ENCODE measurements at places on chromosomes 5 and 9. TPM values are rescaled to one million over a fixed set of nuclear protein-coding genes. Genes with fewer than 3 reads are reported as not detected.
A peak's percentile ranks its signal among the peaks of the same experiment; 100 is the strongest.

GRCh38 chr5:32852535-32852934 is 141.4 kb downstream of the NPR3 start:
- no peak for ATAC-seq

DNA sequence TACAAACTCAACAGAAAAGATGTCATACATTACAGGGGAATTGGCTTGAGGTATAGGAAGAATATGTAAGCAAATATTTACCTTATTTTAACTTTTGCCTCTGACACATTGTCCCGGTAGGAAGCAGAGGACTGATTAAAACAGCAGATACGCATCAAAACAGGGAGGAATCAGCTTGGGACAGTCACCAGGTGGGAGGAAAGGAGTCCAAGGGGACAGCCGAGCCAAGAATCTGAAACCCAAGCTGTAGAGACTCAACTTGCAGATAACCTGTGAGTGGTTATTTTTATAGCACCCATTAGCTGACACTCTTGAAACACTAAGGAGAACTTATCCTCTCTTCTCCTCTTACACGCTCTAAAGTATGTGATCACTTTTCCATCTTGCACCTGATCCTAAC is 22.3 kb downstream of the PDZD2 start:
- no peak for ATAC-seq

GRCh38 chr9:120436983-120437475 is 142.9 kb downstream of the CDK5RAP2 start:
- ATAC-seq: peak; percentile 16

- ATAC-seq: no peak
These were observed 8.0 kb upstream of the CCIN start for GRCh38 chr9:36161187-36161586.

- no peak for ATAC-seq
These were observed 13.5 kb upstream of the GPR150 start for GRCh38 chr5:95606419-95606818.

GRCh38 chr5:65066387-65067146 is 297.8 kb downstream of the CWC27 start:
- no peak for ATAC-seq

GRCh38 chr5:102153003-102153759 is 142.9 kb downstream of the SLCO4C1 start:
- no peak for ATAC-seq

GRCh38 chr9:76203373-76203772 is 190.9 kb downstream of the RFK start:
- ATAC-seq: no peak

- no peak for ATAC-seq
These were observed 48.1 kb upstream of the COL5A1 start for GRCh38 chr9:134593286-134594077.

DNA sequence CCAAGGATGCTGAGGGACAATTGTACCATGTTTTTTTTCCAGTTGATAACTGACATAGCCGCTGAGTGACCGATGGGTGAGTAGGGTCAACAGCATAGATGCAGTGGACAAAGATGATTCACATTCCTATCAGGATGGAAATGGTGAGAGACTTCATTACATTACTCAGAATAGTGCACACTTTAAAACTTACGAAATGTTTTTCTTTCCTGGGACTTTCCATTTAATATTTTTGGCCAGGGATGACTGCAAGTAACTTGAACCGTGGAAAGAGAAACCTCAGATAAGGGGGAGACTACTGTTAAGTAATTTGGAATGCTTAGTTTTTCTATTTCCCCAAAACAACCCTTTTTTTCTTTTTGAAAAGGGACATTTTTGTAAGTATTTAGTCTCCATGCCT is 3.0 kb upstream of the TUSC1 start:
- ATAC-seq: no peak

GRCh38 chr5:167969998-167970397 is 321.4 kb upstream of the WWC1 start:
- ATAC-seq: peak; percentile 54

DNA sequence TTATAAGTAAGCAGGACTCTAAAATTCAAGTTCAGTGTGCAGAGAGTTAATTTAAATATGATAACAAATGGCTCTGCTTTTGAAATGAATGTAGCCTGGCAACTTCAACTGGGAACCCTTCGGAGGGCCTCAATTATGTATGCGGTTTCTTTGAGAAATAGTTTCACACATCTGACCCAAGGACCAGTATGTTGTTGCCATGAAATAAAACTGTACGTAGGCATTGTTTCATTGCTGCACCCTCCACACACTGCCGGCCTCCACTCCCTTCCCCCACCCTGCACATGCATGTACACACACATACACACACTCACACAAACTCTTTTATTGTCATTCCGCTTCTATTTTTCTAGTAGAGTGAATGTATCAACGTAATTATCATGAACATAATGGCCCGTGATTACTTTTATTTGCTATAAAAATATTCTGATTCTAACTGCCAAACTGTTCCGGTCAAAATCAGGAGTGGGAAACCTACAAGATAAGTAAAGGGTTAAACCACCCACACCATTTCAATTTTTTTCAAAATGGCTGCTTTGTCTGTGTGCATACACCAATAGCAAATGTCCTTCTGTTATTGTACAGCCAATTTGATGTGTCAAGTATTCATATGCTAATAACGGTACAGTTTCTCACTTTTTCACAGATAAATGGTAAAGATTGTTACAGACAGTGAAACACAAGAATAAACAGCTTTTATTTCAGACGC is 215.5 kb upstream of the TMEM161B start:
- ATAC-seq: no peak

GRCh38 chr5:127705120-127705892 is 2.1 kb downstream of the CCDC192 start:
- ATAC-seq: peak; percentile 64

GRCh38 chr9:73116031-73116430 is 35.6 kb upstream of the ANXA1 start:
- peak; percentile 96 for ATAC-seq

DNA sequence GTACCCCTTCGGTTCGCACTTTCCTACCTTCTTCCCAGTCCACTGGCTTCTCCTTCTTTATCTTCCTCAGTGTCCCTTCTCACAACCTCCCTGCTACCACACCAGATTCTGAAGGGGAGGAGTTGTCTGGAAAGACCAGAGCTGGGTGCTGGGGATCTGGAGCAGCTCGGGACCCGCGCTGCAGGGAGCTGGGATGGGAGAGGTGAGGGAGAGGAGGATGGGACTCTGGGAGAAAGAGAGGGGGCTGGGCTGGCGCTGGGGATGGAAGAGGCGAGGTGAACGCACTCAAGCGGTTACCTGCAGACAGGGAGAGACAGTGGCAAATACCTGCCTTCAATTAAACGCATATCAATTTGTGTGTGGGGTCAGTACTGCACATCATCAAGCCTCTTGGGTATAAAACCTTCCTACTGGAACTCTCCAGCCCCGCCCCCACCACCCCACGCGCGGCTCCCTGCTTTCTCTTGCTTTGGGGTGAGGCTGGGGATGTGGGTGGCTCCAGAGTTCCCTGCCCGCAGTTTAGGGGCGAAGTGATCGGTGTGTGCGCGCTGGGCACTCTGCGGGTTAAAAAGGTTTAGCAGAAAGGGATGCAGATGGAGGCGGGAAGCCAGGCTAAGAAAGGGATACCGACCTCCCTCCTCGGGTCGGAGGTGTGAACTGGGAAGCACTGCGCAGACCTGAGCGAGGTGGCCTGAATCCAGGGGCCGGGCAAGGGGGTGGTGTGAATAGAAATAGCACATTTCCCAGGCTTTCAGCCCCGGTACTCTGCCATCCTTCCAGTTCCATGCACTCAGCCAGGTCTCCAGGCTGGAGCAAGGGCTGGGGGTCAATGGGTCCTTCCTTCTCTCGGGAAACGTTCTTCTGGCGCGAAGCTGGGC is 977 bp upstream of the PAM start:
- no peak for ATAC-seq

DNA sequence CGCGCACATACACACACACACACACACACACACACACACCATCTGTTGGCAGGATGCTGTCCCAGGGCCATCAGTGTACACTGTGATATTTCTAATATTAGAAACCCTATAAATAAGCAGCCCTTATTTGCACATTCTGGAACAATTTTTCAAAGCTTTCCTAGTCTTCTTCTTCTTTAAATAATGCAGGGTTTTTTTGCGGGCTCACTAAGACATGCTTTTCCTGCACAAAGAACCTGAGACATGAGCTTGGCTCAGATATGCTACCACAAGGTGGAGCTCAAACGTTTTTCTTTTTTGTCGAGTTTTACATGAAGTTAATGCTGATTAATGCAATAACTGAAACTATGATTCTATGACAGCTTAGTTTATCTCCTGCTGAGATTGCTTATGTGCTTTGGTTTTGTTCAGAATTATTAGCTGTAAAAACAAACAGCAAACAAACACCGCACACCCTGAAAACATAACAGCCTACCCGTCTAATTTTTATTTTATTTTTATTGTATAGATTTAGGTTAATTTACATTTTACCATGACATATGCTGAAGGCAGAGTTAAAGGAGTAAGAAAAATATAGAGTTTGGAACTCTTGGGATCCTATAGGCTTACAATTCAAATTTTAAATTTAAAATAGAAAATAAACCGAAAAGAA is 95.8 kb downstream of the ALDH1A1 start:
- peak; percentile 34 for ATAC-seq

GRCh38 chr5:100901821-100902341 is 1.2 kb downstream of the ST8SIA4 start:
- ATAC-seq: peak; percentile 8

DNA sequence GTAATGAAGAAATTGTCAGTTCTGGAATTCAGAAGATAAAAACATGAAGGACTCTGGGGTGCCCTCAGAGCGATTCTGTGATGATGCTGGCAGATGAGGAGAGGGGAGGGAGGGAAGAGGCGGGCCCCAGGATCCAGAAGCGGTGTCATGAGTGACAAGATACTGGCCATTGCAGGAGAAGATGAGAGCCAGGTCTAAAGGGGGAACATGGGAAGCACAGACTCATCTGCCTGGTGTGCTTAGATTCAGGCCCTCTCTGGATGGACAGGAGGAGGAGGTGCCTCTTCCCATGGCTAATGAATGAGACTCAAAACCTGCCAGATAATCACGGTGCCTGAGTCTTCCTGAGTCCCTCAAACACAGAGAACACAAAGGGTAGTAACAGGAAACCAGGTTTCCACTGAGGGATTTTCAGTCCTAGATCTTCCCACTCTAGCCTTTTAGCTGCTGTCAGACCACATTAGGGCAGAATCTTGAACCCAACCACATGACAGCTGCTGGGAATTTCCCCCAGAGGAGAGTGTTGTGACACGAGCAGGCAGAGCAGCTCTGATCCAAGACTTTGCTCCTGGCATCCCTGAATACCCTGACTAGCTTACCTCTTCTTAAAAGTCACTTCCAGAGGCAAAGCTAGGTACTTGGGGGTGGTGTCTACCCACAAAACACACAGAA is 28.2 kb upstream of the HSPA9 start:
- peak; percentile 90 for ATAC-seq

GRCh38 chr5:14171621-14172020 is 28.5 kb downstream of the TRIO start:
- no peak for ATAC-seq

GRCh38 chr9:5629312-5630080 is 589 bp downstream of the RIC1 start:
- ATAC-seq: peak; percentile 13

DNA sequence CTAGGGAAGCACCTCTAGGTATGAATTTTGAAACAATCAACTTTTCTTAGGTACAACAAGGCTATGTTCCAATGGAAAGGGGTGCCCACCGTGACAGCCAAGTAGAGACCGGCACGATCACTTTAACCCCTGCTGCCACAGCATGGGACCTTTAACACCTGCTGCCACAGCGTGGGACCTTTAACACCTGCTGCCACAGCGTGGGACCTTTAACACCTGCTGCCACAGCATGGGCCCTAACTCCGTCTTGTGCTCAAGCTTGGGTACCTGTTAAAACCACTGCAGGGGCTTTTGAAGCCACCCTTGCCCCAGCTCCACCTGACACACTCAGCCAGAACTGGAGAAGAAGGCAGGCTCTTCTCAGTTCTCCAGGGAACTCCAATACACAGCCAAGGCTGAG is 18.2 kb upstream of the MXD3 start:
- ATAC-seq: no peak

- ATAC-seq: peak; percentile 14
These were observed 778 bp upstream of the PPP6C start for GRCh38 chr9:125190361-125190801.

GRCh38 chr5:29662876-29663275 is 1530.6 kb upstream of the CDH6 start:
- no peak for ATAC-seq

- no peak for ATAC-seq
These were observed 474.4 kb downstream of the RASEF start for GRCh38 chr9:82588301-82589180.

DNA sequence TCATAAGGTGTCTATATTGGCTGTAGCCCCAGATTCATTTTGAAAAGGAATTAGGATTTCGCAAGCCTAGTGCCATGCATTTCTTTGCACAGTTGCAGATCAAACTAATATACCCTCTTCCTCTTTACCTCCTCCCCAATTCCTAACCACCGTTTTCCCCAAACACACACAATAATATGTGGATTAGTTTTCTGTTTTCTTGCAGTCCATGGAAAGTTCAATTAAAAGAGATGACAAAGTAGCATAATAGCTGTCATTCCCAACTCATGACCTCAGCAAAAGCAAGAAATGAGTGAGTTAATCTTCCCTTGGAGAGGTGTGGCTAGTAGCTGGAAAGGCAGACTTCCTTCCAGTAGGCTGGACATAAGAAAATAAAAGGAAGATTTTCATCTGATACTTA is 349.1 kb downstream of the TMEM232 start:
- ATAC-seq: no peak

DNA sequence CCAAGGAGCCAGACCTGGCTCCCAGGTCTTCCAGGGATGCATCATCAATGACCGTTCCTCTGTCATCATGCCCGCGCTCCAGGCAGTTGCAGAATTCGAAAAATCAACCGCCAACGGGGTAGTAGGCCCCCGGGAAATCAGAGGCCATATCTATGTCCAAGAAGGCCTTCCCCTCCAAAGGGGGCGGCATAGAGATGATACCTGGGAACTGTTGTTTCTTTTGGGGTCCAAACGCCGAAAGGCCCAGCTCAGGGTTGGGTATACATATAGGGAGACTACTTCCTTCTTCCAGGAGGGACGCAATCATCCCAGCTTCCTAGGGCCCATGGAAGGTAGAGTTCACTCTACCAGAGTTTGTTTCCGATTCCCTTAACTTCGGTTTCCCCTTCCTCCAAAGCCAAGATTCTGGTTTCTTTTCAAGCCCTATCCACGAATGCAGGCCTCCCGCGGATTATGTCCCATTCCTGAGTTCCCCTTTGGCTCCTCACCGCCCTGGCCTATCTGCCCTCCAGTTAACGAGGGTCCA is 754 bp downstream of the DCAF12 start:
- no peak for ATAC-seq

GRCh38 chr9:89044881-89045280 is 53.6 kb downstream of the S1PR3 start:
- ATAC-seq: no peak

GRCh38 chr9:125745682-125746016 is 1.5 kb upstream of the PBX3 start:
- ATAC-seq: no peak

GRCh38 chr9:98365227-98365669 is 109.8 kb upstream of the TBC1D2 start:
- ATAC-seq: no peak

ABLIM3 gene
- total RNA-seq: 0.61 TPM

RANBP17 gene
- total RNA-seq: not detected

FBXO10 gene
- 3.6 TPM for total RNA-seq

OR1J2 gene
- total RNA-seq: not detected

THBS4 gene
- 1.7 TPM for total RNA-seq

GARIN3 gene
- 0.09 TPM for total RNA-seq

TAF9 gene
- total RNA-seq: 60.0 TPM

IRX1 gene
- not detected for total RNA-seq

NCS1 gene
- total RNA-seq: 30.4 TPM

IL3 gene
- total RNA-seq: 0.32 TPM

LCN15 gene
- not detected for total RNA-seq

BDP1 gene
- total RNA-seq: 34.4 TPM

GRM6 gene
- not detected for total RNA-seq

PPWD1 gene
- 54.0 TPM for total RNA-seq

All from activated T-helper 17 cell treated with anti-CD3 and anti-CD28 coated beads, Interleukin-2, amount 50 U/mL, for 72 hours (primary cell).